ENCODE measurements at places on chromosomes 6 and 20.
A peak's percentile ranks its signal among the peaks of the same experiment; 100 is the strongest.

DNA sequence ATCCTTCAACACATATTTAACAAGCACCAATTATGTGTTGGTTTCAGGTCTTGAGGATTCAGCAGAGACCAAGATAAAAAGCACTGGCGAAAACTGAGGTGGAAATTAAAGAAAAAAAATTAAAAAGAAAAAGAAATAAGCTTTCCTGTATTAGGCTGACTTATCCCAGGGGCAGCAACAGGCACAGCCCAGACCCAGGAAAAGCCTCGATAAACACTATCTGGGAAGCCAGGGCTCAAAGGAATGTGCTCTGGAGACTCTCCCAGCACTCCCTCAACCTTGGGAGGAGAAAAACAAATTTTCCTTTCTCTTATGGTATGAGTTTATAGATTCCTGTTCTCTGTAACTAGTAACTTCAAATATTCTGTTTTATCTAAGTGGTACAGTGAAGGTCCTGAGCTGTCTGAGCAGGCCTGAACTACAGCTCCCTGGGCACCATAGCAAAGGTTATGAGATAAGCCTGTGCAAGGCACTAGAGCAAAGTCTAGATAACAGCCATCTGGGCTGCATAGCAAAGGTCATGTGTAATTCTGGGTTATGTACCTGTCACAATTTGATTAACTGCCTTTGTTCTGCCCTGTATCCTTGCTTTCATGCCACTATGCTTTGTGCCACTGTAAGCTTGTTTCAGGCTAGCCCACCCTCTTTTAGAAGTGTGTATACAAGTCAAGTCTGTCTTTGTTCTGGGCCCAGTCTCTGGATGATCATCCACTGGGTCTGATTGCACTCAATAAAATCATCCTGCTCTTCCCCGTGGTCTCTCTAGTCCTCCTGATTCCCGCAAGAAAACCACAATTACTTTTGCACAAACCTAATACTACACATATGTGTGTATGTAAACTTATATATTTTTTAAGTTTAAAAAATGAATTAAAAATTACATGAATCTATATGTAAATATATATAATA lies 54.0 kb downstream of the IL22RA2 start:
- DNase-seq = no peak

DNA sequence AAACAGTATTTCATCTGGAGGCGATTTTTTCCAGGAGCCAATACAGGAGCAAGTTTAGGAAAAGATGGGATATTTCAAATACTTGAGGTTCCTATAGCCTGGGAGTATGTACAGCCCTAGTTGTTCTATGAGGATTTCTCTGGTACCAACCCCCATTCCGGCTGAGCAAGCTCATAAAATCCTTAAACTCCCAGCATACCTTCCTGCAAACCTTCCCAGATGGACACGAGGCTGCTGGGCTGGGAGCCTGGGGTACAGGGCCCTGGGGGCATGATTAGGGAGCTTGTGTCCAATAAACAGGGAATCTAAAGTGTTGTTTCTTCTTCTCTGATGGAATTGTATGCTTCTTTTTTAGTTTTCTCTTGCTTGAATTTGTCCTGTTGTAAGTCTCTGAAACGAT lies 1.5 kb downstream of the PRRC2A start:
- DNase-seq = no peak

DNA sequence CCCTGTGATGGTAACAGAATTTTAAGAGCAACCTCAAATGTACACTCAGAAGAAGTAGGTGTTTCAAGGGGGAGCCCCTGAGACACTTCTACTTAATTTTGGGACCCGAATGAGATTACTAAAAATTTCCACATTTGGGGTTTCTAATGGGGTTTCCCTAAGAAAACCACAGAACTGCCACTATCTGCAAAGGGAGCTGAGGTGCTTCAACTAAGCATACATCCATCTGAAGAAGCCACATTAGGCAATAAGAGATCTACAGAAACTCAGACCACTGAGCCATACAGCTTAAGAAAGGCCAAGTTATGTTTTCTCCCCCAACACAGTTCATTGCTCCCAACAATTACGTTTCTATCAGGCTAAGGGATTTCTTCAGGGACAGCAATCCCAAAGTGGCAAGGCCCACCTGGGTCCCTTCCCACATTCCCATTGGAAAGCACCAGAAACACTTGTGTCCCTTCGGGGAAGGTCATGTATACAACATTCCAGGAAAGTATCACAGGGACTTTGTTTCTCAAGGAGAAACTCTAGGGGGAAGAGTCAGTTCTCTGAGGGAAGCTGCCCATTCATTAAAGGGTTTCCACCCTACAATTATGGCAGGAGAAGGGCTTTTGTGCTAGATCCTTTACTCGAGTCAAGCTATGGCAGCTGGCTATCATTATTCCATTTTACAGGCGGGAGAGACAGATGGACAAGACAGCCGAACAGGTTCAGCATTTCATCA lies 5.0 kb downstream of the BCL2L1 start:
- DNase-seq = no peak

DNA sequence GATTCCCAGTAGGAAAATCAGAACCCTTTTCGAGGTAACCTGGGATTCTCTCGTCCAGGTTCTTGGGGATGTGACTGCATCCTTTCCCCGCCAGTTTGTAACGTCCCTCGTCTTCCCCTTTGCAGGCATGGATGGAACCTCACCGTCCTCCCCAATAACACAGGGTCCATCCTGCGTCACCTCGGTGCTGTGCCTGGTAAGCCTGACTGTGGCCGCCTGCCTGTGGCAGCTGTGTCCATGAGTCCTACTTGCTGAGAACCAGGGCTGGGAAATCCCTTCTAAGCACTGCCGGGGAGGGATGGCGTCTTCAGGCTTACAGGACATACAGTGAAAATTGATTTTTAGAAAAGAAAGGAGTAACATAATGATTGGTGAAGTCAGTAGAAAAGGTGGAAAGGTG lies 155.6 kb downstream of the DTNBP1 start:
- no peak for DNase-seq

DNA sequence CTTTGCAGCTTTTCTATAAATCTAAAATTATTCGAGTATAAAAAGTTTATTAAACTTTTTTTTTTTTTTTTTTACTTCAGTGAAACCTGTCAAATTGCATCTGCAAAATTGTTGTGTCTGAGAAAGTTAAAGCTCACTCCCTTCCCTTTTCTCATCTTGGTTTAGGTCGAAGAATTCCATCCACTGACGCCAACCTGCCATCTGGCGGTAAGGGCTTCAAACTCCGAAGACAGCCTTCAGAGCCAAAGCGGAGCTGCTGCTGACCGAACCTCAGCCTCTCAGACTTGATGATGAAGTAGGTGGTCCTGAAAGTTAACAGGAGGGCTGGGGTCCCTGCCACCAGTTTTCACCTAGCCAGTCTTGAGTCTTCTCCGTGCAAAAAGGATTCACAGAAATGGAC lies 29.6 kb upstream of the VAPB start:
- DNase-seq = no peak

- DNase-seq = no peak
Observed at GRCh38 chr6:35181308-35181932, 32.3 kb upstream of the SCUBE3 start.

DNA sequence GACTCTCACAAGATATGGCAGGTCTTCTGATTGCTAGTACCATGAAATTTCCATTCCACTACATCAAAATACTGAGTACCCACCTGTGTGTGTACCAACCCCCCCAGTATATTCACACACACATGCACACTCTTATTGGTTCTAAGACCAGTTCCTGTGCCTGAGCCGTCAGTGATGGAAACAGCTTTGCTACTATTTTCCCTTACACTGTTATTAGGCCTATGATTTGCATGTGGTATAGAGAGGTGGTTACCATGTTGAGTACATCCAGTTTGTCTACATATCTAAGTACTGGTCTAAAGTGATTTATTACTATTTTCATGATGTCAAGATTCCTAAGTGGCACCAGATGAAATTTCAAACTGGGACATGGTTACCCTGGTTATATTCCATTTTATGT lies 459.9 kb downstream of the BCKDHB start:
- no peak for DNase-seq

- no peak for DNase-seq
Observed at GRCh38 chr6:125222531-125223455, 69.2 kb downstream of the TPD52L1 start.

- no peak for DNase-seq
Observed at GRCh38 chr20:64030371-64031134, 5.4 kb upstream of the C20orf204 start.

DNA sequence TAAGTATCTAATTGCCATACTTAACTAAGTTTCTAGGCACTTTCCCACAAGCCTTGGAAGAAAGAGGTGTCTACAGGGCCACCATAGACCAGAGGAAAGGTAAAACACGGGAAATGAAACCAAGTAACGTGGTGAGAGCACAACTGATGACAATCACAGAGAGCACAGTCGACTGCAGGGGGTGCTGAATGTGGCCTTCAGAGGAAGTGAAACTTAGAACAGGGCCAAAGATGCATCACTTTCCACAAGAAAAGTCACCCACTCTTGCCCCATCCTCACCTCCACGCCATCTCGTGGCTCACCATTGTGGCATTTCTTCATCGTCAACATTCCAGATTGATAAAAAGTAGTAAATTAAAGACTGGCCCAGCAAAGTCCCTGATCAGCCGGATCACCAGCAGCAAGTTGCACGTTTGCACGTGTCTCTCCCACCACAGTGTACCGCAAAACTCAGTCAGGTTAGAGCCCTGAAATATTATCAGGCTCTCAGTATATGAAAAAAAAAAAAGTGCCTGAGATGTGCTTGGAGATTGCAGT lies 31.4 kb downstream of the HIVEP2 start:
- DNase-seq = peak; percentile 85

DNA sequence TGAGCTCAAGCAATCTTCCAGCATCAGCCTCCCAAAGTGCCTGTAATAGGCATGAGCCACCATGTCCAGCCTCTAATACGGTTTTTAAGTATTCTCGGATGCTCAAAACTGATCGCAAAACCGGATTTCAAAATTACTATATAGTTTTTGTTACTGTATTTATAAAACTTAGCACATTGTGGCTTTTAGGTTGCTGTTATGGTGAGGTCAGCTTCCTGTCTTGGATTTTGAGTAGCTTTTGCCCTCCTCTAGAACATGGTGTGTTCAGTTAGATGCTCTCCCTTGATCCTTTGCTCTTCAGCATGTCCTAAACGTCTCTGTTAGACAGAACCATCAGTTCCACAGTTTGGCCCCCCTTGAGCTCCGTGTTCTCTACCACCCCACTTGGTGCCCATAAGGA lies 96.2 kb downstream of the RPP40 start:
- DNase-seq = no peak

Measured in Karpas-422 (cell line).